ENCODE measurements at places on chromosomes 3 and 15.

- DNase-seq: no peak
These were observed 302.2 kb upstream of the NR2E3 start for GRCh38 chr15:71508081-71508682.

GRCh38 chr3:130669740-130670139 lies 76.9 kb downstream of the PIK3R4 start:
- no peak for DNase-seq

DNA sequence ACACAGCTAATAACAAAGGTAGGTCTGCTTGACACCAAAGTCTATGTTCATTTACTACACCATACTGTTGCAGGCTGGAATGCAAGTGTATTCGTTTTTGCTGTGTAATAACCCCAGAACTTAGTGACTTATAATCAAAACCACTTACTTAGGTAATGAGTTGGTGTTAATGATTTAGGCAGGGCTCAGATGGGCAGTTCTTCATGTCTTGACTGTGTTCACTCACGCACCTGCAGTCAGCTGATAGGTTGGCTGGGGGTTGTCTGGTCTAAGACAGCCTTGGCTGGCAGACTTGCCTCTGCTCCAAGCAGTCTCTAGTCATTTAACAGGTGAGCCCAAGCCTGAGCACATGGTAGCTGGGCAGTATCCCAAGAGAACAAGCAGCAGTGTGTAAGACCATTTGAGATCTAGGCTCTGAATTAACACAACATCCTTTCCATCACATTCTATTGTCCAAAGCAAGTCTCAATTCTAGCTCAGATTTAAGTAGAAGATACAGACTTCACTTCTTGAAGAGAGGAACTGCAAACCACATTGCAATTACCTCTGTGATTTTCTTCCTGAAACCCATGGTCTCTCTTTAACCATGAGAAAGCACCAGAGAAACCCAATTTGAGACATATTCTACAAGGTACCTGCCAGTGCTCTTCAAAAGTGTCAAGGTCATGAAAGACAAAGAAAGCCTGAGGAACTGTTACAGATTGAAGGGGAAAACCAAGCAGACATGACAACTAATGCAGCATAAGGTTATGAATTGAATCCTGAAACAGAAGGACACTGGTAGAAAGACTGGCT lies 13.3 kb upstream of the DCLK3 start:
- DNase-seq: no peak

GRCh38 chr3:70464876-70465275 lies 152.4 kb upstream of the MDFIC2 start:
- DNase-seq: no peak

DNA sequence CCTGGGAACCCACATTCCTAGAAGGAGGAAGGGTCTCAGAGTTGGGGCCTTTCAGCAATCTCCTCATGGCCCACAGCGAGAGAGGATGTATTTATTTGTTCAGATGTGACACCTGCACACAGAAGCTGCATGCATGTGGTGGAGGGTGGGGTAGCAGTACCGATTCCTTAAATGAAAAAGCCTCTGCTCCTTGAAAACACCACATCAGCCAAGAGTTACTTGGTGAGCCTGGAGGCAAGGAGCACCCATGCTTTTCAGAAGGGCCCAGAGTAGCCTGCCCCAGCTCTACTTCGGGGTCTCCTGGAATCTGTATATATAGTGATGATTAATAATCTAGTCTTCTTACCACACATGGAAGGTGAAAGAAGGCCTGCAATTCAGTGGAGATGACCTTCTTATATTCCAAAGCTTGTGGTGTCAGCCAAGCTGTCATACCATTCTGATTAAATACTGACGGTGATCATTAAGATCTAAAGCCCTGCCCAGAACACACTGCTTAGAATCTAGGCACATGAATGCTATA lies 33.5 kb downstream of the SEMA6D start:
- DNase-seq: no peak

GRCh38 chr3:72257738-72258137 lies 472.8 kb upstream of the PROK2 start:
- DNase-seq: no peak

DNA sequence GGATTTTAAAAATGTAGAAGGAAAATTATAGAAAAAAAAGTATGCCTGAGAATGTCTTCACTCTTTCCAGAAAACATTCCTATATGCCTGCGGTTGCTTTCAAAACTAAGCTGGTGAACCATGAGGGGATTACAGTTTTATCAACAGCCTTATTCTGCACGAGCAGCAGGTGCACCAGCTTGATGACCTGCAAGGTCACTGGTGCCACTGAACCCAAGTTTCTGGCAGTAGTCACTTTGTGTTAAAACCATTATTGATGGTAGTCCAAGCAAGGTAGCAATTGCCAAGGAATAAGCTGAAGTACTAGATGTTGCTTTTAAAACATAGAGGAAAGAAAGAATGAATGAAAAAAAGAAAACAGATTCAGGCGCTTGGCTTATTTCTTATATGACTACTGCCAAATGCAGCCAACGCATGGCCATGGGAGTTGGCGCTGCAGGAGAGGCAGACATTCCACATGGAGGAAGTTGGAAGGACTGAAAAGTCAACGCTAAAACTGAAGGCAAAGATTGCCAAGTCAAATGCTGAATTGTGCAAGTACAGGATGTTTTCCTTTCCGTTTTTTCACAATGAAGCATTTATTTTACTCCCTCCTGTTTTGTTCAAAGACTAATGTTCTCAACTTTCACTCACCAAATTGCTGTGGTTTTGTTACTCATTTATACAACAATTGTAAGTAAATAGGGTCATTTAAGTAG lies 601.4 kb downstream of the CADM2 start:
- no peak for DNase-seq

DNA sequence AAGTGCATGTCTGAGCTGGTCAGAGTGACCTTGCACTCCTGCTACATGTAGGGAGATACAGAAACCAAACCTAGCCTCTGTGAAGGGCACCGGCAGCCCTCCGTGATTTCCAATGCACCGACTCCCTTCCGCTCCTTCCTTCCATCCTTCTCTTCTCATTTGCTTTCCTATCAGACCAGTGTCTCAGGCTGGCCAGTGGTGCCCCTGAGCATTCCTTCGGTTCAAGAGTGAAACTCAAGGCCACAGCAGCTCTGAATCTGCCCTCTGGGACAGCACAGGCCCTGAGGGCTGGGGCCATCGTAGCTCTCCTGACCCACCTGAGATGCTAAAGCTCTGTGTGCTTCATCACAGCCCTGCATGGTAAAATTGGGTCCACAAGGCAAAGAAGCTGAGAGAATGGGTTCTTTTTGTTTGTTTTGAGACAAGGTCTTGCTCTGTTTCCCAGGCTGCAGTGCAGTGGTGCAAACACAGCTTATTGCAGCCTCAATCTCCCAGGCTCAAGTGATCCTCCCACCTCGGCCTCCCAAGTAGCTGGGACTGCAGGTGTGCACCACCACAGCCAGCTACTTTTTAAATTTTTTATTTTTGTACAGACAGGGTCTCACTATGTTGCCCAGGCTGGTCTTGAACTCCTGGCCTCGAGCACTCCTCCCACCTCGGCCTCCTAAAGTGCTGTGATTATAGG lies 2.3 kb upstream of the BMF start:
- no peak for DNase-seq

- DNase-seq: no peak
These were observed 462.3 kb upstream of the SGO1 start for GRCh38 chr3:20648294-20648693.

DNA sequence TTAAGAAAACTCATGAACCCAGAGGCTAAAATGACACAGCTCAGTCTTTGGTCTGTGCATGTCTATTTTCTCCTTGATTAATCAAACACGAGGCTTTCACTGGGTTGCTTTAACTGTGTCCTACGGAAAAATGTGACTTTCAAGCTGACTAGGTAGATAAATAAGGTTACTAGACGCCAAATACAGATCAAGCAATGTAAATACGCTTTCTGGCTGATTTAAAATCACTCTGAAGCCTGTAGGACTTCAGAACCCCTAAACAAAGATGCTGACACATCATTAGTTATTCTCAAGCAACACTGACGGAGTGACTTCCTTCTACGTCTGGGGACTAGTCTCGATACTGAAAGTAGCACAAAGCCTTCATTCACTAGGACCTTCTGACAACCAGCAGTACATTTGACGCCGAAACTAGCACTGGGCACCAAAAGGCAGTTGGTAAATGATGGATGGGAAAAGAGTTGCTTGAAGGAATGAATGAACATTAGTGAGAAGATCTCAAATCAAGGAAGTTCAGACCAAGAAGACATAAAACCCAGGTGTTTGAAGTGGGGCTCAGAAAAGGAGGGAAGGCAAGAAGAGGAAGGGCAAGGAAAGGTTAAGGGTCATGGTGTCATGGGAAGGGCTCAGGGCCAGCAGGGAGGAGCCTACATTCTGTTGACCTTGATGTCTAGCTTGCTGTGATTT lies 67.1 kb upstream of the CDV3 start:
- DNase-seq: no peak

DNA sequence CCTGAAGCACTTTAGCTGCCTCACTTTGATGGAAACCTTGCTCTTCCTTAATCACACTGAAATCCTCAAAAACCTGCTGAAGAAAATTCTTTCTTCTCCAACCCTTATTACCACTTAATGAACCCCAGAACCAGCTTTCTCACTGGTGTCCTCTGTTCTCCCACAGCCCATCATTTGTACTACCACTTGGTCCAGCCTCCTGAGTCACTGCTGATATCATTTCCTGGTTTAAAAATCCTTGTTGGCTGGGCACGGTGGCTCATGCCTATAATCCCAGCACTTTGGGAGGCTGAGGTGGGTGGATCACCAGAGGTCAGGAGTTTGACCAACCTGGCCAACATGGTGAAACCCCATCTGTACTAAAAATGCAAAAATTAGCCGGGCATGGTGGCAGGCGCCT lies 418.6 kb upstream of the KCNMB2 start:
- no peak for DNase-seq

DNA sequence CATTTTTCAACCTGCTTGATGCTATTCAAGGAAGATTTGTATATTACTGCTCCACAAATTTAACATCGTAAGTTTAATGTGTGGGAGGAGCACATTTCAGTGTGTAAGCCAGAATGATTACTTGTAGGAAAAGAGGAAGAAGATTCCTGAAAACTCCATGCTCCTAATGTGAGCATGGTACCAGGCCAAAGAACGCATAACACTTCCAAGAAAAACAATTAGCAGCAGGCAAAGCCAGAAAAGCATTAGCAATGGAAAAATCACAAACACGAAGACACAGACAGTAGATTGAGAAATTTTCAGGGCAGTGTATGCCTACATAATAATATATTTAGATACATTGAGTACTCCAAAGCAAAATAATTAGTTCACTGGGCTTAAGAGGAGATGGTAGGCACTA lies 96.6 kb upstream of the CBLB start:
- no peak for DNase-seq

GRCh38 chr3:180912304-180913296 lies at the start of gene FXR1:
Gene FXR1 (plus strand): TSS chr3:180912670. CDS start chr3:180912686, 16 bp downstream.
- DNase-seq: peak; percentile 88

DNA sequence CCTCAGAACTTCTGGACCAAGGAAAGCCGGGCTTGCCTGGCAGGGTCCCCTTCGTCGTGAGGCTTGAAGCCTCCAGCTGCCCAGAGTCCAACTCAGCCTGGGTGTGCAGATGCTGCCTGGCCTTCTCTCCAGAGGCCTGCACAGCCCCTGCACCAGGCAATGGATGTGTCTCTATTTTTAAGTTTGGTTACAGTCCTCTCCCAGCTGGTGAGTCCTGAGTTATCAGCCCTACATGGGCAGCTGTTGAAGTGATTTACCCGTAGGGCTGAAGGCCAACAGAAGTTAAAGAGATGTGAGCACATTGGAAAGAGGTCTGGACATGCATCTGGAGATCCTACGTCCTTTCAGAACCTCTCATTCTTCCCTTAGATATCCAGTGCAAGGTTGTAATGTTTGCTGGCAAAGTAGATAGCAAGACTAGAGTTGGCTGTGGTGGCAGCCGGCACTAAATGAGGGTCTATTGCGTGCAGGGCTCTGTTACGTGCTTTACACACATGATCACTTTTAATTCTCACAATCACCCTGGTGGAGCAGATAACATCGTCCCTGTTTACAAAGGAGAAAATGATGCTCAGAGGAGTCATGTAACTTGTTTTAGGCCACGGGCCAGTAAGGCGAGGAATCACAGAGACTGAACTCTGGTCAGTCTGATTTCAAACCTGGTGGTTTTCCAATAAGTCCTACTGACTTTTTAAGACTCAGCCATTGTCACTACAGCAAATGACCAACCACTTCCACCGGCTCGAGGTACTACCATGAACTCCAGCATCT lies 9.9 kb downstream of the FYCO1 start:
- no peak for DNase-seq

DNA sequence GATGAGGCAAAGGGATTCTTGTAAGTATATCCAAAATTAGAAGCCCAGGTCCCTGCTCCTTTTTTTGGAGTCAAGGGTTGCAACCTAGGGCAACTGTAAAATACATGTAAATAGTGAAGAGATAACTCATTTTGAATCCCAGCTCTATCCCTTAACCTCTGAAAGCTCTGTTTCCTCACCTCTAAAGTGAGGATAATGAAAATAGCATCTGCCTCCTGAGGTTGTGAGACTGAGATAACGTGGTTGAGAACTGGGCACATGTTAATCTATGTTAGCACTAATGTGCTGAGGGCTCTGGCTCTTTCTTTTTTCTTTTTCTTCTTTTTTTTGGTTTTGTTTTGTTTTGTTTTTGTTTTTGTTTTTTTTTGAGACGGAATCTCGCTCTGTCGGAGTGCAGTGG lies 4.8 kb upstream of the NKTR start:
- no peak for DNase-seq

DNA sequence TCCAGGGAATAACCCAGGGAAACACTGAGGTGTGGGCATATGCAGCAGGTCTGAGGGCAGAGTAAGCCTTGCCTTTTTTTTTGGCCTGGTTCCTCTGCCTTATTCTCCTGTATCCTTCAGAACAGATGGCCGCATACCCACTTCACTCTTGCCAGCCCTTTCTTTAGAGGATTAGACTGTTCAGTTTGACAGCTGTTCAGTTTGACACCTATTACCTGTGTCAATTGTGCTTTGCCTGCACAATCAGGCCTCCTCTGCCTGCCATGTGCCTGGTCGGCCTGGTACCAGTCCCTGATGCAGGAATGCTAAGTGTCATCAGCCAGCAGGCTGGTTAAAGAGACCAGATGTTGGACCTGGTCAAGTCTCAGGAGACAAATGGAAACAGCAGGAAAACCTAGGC lies 22.3 kb downstream of the TM6SF1 start:
- no peak for DNase-seq

GRCh38 chr3:34260271-34261000 lies 462.0 kb downstream of the PDCD6IP start:
- DNase-seq: peak; percentile 14

DNA sequence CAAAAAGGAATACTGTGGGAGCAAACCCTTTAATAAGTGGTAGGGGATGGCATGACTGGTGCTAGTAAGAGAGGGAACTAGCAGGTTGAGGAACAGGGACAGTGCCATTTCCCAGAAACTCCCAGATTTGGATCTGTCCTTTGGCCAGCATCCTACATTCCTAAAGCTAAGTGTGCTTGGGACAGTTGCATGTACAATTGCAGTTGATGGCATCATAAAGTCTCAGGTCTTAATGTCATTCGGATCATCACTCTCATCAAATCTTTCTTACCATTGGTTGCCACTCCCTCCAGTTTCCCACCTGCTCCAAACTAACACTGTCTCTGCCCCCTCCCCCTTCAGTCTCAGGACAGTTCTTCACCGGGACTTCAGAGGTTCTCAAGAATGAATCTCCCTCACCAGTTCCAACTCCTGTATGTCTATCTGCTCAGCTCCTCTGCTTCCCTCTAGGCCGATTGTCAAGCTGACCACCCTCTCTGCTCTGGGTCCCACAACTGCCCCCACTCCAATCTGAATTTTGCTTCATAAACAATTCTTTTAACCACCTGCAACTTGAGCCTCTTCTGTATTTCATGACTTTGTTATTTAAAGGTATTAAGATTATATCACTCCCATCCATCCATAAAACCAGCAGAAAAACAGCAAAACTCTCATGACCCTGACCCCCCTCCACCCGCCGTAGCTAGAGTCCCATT lies 260.8 kb downstream of the CGGBP1 start:
- no peak for DNase-seq

Data from stimulated activated CD4-positive, alpha-beta T cell treated with anti-CD3 and anti-CD28 coated beads, Interleukin-4, amount 100 ng/mL, for 1 hour (primary cell).